ENCODE measurements at places on chromosomes 3 and 15.

GRCh38 chr3:61938878-61939549 is 377.6 kb downstream of the PTPRG start:
- no peak for DNase-seq

- no peak for DNase-seq
These were observed 5.3 kb upstream of the INSYN1 start for GRCh38 chr15:73758461-73758860.

DNA sequence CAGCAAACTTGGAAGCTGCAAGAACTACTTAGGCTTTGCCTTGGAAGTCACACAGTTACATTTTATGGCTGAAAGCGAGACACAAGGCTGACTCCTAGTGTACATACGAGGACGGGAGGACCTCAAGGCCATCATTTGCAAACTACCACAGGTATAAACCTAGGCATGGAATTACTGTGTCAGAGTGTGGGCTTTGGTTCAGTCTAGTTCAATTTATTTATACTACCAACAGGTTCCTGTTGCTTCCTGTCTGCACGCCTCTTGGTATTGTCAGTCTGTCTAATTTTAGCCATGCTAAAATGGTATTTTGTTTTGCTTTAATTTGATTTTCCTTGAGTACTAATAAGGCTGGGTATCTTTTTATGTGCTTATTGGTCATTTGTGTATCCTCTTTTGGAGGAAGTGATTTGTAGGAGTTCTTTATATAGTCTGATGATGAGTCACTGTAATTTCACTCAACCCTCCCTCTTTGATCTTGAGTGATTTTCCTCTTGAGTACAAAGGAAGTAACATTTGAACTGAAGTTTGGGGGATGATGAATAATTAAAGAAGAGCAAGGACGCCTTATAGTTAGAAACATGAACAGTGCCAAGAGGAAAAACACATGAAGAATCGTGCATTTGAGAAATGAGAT is 8.2 kb downstream of the ANKRD34C start:
- DNase-seq, result no peak

DNA sequence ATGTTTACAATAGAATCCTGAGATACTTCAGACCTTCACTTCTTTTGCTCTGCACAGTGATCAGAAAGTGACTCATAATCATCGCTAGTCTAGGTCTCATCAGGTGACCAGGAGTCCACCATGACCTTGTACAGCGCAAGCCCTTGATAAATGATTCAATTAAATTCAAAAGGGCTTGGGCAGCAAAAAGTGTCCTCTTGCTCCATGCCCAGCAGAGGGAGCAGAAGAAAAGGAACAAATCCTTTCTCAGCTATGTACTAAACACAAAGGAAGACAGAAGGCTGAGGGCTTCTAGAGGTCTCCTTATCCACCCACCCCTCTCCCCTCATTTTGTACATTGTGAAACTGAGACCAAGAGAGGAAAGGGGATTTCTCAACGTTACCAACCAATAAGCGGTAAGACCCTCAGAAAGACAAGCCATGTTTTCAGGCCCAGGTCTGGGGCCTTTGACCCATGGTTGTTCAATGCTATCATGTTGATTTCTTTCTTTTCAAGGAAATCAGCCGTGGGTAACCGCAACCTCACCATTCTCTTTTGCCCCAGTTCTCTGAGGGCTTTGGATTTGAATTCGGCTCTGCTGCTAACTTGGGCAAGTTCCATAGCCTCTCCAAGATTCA is 74.8 kb downstream of the AQP9 start:
- no peak for DNase-seq

GRCh38 chr3:45911511-45912226 is 25.3 kb downstream of the CCR9 start:
- DNase-seq, result no peak

DNA sequence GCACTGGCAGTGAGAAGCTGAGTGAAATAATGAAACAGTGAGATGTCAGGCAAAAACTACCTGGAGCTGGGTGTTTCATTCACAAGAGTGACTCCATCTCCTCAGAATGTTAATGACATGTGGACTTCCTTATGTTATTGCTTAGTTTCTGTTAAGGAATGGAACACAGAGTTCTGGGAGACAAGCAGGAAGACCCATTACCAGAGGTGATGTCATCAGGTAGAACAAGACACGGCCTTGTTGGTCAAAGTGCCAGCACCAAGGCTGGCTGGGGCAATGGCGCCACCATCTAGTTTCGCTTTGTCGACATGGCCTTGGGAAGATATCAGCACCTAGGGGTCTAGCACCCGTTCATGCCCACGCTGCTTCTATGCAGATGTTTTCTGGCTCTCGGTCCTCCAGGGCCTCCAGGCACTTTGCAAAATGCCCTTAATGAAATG is 252.2 kb downstream of the FAM43A start:
- DNase-seq, result no peak

- DNase-seq, result no peak
These were observed 30.4 kb downstream of the LSM3 start for GRCh38 chr3:14208977-14209394.

GRCh38 chr3:102608875-102609274 is 174.1 kb downstream of the ZPLD1 start:
- DNase-seq, result no peak

DNA sequence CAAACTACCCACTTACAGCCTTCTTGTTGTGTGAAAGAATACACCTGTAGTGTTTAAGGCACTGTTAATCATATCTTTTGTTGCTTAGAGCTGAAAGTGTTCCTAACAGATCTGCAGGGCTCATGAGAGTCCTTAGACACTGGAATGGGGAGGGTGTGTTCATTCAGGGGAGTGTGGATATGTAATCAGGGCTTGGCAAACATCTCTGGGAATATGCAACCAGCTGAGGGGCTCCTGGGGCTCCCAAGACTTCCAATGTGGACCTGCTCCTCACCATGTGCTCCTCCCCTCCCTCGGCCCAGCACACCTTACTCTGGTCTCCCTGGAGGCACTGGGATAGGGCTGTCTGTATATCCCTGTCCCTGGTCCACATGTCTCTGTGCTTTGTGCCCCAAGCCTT is 30.3 kb upstream of the MFSD1 start:
- no peak for DNase-seq

GRCh38 chr3:24040311-24040710 is 95.2 kb downstream of the NR1D2 start:
- no peak for DNase-seq

- no peak for DNase-seq
These were observed 330.6 kb upstream of the MCTP2 start for GRCh38 chr15:93900476-93901400.

DNA sequence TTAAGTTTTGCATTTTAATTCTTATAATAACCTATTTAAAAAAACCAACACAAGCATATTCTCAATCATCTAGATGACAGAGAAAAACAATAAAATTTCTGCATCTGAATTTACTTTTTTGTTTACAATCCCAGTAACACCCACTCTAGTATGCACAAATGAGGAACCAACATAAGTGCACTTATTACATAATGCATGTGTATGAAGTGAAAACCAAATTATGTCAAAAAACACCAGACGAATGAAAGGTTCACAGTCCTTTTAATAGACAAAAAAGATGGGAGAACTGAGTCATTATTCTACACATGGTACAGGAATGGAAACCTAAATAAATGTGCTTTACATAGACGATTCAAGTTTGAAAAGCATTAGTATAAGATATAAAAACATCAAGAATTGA is 91.7 kb downstream of the NR1I2 start:
- DNase-seq, result no peak

GRCh38 chr15:56346414-56346813 is 18.8 kb upstream of the TEX9 start:
- DNase-seq, result no peak

DNA sequence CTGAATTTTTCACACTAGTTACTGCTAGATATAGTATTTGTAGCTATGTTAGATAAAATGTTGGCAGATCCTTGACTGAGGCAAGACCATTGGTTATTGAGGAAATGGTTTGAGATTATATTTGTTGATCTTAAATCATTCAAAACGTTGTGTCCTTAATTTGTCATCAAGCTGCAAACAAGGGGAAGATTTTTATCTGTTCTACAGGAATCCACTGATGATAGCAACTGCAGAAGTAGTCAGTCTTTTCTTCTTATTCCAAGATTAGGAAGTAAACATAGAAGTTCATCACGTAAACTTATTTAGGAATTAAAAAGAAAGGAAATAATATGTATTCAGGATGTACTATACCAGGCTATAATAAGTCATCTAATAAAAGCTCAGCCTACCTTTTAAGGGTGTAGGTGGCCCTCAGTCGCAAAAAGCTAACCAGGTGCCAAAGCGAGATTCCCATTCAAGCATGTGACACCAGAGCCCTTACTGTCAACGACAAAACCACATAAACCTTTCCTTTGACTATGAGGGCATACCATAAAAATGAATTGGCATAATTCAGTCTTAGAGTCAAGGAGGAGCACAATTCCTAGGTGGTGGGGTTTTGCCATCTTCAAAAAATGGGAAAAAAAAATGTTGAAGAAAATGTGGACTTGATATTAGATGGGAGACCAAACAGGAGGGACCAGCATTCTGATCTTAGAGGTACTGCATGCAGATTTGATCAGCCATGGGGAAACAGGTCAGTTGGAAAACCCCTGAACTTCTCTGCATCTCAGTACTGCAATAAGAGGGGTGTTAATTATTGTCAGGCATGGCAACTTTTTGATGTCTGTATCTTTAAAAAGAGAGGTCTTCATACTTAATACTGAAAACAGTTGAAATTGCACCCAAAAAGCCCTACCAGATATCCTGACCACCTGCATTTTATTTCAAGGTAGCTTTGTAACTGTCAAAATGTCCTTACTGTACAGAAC is 212.5 kb upstream of the UBE2E1 start:
- DNase-seq, result no peak

GRCh38 chr3:152778022-152778421 is 56.9 kb upstream of the P2RY1 start:
- no peak for DNase-seq

- DNase-seq, result no peak
These were observed 70.5 kb upstream of the GOLGA8B start for GRCh38 chr15:34653992-34654391.

DNA sequence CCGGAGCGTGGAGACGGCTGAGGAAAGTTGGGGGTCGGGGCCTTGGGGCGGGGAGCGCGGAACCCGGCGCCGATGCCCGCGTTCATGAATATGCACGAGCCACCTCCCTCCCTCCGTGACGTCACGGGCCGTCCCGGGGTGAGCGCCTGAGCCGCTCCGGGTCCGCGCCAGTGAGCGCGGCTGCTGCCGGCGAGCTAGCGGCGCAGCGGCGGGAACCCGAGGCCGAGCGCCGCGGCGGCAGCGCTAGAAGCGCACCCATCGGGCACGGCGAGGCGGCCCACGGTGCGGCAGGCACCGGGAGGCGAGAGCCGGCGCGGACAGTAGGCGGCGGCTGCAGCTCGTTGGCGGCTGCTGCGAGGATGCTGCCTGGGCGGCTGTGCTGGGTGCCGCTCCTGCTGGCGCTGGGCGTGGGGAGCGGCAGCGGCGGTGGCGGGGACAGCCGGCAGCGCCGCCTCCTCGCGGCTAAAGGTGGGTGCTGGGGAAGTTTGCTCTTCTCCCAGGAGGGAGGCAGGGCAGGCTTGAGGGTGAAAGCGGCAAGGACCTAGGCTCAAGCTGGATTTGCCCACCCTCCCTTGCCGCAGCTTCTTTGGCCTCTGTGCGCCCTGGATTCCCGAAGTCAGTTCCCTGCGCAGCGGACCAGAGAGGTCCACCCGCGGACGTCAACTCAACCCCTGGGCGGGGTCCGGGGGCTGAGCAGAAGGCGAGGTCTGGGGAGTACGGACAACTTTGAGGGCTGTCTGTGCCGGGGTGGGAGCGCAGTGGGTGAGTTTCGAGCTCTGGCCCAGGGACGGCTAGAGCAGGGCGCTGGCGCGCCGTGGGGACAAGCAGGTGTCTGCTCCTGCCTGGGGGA is at the start of gene CLSTN2:
Gene CLSTN2 (plus strand): TSS at position 170 of the 850 bp plus-strand sequence.
- peak; percentile 46 for DNase-seq

- DNase-seq, result no peak
These were observed 13.5 kb downstream of the SLC28A2 start for GRCh38 chr15:45265506-45265905.

- no peak for DNase-seq
These were observed 32.1 kb upstream of the LIPC start for GRCh38 chr15:58399739-58400138.

GRCh38 chr15:58282060-58282708 is 144.0 kb downstream of the AQP9 start:
- no peak for DNase-seq

DNA sequence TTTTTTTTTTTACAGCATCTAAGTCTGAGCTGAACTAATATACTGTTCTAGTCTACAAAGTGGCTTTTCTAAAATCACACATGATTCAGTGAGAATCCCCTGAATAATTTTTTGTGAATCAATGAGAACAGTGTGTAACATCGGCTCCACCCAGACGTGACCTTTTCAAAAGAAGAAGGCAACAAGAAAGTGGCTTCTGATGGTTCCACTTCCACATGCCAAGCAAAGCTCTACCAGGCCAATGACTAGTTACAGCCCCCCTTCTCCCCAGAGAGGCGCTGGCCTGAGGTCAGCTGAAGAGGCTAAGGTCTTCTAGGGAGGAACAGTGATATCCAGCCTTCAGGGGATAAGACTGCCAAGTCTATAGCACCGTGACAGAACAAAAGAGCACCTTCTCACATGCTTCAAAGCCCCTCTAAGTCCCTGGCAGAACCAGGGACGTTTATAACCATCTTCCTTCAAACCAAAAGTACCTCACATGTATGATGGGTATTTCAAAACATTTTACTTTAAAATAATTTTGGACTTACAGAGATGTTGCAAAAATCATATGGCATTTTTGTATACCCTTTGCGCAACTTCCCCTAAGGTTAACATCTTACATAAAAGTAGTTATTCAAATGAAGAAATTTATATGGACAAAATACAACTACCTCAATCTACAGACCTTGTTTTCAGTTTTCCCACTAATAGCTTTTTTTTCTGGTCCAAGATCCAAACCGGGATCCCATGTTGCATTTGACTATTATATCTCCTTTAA is 177.9 kb downstream of the OSBPL10 start:
- DNase-seq, result no peak

- DNase-seq, result no peak
These were observed 23.2 kb downstream of the SHC4 start for GRCh38 chr15:48940508-48940907.

DNA sequence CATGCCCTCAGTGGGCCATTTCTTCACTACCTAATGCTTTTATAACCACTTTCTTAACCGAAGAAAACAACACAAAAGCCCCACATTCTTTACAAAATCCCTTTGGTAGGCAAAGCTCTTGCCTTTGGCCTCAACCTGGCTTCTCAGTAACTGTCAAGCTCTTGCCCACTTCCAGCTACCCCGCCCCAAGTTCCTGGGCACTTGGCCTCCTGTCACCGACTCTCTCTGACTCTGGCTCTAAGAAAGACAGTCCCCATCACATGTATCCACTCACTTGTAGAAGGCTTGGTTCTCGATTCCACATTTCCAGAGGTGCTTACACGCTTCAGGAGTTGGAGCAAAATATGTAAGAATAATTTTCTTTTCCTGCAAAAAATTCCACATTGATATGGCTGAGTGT is 61.1 kb downstream of the WDR76 start:
- DNase-seq, result no peak
